Sciatic nerve (tissue), 2 donors: ENCODE measurements at places on chromosomes 12 and 14.
A peak's percentile ranks its signal among the peaks of the same experiment; 100 is the strongest.

DNA sequence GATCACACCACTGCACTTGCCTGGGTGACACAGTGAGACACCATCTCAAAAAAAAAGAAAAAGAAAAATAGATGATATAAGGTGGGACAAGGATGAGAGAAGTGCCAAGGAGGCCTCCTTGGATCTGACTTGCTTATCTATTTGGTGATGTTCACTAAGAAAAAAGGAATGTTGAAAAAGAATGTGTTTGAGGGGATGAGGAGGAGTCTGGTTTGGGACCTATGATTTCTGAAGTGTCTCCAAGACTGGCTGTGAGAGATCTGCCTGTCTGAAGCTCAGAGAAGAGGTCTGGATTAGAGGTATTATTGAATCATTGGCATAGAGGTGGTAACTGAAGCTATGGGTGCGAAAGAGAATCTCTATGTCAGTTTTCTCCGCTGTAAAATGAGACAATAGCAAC lies 42.8 kb downstream of the BCAT1 start:
- DNase-seq: no peak

GRCh38 chr14:92549105-92549858 lies 35.7 kb downstream of the RIN3 start:
- no peak for DNase-seq

GRCh38 chr14:90508536-90509254 lies 111.9 kb downstream of the CALM1 start:
- no peak for DNase-seq

DNA sequence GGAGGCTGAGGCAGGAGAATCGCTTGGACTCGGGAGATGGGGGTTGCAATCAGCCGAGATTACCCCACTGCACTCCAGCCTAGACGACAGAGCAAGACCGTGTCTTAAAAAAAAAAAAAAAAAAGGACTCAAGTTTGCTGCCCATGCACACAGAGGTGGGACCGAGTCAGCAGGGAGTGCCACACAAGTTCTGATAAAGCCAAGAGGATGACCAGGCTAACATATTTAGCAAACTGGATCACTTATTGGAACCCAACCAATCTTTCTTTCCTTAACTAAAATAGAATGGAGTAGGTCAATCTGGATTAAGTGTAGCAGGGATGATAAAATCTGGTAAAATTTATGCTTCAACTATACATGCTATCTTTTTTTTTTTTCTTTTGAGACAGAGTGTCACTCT lies 190.4 kb upstream of the FOXN3 start:
- no peak for DNase-seq

DNA sequence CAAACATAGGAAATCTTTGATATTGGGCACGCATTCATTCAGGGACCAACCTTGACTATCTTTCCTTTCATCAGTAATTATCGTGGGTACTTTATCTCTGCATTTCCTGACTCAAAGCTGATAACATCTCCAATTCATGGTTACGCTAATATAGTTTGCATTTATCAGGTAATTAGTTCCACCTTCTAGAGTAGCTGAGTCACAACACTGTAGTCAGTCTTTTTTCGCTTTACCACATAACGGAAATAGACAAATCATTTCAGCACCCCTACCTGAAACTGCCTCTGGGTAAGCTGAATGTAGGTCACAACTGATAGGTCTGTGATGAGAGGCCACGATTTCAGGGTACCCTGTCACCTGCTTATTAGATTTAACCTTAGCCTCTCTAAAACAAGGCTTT lies 36.7 kb upstream of the IL22 start:
- DNase-seq: no peak

DNA sequence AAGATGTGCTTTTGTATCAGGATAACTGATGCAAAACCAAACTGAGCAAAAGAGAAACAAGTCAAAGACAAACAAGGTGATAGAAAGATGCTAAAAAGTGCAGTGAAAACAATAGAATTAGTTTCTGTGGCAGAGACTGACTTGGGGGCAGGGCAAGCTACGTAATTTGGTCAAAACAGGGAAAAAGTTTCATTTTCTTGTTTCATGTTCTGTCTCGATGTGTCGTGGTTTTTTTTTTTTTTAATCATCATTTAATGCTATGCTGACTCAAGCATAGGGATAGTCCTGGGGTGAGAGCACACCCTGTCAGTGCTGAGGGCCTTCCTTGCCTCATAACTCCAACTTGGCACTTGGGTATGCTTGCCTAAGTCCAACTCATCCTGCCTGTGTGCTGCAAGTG lies 144.1 kb upstream of the PTPRQ start:
- no peak for DNase-seq

- no peak for DNase-seq
Observed at GRCh38 chr12:57603815-57604453, 690 bp upstream of the DTX3 start.

- DNase-seq: no peak
Observed at GRCh38 chr12:38399711-38400206, 83.2 kb downstream of the ALG10B start.

DNA sequence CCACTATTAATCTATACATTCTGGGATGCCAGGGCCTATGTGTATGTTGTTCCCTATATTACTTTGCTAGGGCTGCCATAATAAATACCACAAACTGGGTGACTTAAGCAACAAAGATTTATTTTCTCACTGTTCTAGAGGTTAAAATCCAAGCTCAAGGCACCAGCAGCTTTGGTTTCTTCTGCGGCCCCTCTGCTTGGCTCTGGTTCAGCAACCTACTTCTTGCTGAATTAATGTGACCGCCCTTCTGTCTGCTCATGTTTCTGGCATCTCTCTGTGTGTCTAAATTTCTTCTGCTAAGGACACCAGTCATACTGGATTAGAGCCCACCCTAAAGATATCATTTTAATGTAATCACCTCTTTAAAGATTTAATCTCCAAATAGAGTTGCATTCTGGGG lies 84.7 kb downstream of the ZNF664 start:
- no peak for DNase-seq

DNA sequence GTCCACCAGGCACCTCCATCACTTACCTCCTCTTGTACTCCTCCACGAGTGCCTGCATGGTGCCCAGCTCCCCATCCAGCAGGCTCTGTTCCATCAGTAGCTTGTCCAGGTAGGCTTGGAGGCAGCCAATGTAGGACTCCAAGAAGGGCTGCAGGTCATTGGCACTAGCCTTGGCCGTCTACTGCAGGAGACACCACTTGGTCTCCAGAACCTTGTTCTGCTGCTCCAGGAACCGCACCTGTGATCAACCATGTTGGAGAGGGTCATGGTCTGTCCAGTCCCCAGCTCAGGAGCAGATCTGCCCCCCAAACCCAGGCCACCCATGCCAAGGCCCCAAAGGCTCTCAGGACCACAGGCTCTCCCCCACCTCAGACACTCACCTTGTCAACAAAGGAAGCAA lies 23.9 kb downstream of the KRT76 start:
- no peak for DNase-seq

DNA sequence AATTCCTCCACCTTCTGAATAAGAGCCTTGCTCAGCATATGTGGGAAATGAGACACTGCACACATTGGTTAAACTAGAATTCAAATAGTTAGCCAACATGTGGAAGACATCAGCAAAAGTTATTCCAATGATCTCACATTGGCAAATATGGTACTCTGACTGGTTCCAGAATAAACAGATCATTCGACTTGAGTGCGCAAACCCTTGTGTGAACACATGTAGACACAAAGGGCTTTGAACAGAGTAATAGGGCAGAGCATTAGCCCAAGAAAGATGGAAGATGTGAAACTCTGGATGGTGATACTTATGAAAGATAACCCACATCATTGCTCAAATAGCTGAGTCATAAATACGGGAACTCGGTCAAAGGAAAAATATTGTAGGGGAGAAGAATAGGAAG lies 1133.4 kb upstream of the SEL1L start:
- DNase-seq: no peak

DNA sequence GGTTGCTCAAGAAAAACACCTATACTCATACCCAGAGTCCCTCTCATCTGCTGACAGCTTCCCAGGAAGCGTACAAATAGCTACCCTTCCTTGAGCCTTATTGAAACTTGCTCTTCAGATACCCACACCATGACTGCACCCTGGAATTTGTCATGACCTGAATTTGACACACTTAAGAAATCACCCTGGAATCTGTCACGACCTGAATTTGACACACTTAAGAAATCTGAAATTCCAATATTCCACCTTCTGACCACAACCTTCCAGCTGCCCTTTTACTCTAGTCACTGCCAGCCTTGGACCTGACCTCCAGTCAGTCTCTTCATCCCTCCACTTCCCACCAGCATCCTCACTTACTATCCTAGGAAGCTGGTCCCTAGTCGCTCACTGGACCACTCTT lies 1.1 kb upstream of the HAL start:
- DNase-seq: no peak

DNA sequence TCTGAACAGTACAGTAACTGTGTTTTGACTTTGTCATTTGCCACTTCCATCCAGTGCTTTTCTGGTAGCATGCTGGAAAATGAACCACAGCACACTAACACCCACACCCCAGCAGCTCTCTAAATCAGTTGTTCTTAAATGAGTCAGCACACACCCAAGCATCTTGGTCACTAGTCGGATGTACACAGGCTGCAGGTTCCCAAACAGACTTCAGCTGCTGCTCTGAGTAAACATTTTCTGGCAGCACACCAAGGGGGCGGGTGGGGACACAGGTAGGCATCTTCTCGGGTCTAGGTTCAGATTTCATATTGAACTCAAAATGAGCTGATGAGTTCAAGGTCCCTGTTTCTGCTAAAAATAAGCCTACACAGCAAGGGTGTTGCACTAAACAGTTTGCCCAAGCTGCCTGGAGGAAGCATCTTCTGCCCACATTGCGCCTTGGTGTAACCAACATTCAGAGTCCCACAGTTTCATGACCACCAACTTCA lies 39.8 kb downstream of the IFNG start:
- no peak for DNase-seq

GRCh38 chr14:26820138-26820537 lies 222.3 kb upstream of the NOVA1 start:
- no peak for DNase-seq

DNA sequence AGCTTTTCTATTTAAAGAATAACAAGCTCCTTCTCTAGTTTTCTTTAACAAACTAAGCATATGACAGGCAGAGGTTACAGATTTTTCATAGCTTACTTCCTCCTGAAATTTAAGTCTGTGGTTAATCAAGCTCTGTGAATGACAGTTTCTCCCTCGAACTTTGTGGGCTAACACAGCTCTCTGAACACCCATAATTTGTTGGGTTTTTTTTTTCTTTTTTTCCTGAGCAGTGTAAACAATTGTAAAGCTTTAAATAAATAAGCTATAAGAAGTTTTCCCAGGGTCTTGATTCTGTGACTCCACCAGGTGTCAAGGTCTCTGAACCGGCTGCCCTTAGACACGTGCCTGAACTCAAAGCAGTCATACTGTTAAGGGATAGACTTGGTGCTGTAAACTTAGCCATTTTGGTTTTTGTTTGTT lies 128.1 kb upstream of the AMIGO2 start:
- no peak for DNase-seq

GRCh38 chr14:83297361-83297760 lies 1763.7 kb upstream of the SEL1L start:
- DNase-seq: no peak

GRCh38 chr12:45183246-45183645 lies 32.6 kb upstream of the ANO6 start:
- DNase-seq: no peak

DNA sequence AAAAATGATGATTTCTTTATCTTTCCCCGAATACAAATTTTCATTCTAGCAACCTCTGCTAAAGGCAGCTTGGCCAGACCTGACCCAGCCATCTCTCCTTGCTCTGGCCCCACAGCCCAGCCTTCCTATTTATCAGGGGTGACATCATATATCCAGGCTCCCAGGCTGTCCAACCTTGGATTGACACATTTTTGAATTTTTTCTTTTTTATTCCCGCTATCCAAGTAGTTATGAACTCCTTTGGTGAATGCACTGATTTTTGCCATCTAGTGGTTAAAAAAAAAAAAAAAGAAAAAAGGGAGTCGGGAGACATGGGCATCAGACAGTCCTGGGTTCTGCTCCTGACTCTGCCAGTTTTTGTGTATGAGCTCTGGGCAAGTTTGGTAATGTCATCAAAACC lies 120.5 kb downstream of the PTPN11 start:
- no peak for DNase-seq

DNA sequence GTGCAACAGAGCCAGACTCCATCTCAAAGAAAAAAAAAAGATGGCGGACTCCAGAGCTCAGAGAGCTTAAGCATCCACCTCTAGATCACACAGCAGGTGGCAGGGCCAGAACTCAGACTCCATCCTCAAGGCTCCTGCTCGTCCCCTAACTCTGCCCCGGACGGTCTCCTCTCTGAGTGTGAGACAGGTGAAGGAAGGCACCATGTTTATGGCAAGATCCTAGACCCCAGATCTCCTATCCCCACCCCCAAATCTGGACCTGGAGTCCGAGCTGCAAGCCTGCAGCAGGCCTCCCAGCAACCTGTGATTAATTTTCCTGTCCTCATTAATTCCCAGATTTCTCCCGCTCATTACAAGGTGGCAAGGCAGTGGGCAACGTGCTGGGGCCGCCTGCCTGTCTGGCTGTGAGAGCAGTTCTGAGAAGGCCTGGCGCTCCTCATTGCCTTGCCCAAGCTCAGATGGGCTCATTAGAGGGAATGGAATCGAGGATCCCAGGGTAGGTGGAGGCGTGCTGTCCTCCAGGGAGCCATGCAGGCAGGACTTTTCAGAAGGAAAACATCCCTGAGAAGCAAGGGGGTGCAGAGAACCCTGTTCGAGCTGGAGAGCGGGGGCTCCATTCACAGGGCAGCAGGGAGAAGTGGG lies 296.6 kb upstream of the RTL1 start:
- peak; percentile 13 for DNase-seq

DNA sequence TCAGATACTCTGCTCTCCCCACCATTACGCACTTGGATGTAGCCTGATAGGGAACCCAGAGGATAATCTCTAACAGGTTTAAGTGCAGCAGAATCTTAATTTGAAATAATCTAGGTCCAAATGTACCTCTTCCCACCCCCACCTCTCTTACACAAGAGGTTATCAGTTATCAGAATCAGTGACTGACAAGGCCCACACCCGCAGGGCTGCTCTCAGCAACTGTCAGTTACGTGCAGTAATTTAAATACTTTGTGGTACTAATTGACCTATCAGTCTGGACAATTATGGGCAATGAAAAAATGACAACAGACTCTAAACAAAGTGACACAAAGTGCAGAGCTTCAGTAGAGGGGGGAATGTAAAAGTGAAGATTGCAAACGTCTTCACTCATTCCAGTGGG lies 74.0 kb downstream of the CLIP1 start:
- DNase-seq: no peak

GRCh38 chr14:70962935-70963334 lies 55.7 kb downstream of the PCNX1 start:
- no peak for DNase-seq

GRCh38 chr14:61647704-61648103 lies 47.6 kb upstream of the HIF1A start:
- no peak for DNase-seq

GRCh38 chr14:33686218-33686617 lies 264.7 kb downstream of the EGLN3 start:
- no peak for DNase-seq

DNA sequence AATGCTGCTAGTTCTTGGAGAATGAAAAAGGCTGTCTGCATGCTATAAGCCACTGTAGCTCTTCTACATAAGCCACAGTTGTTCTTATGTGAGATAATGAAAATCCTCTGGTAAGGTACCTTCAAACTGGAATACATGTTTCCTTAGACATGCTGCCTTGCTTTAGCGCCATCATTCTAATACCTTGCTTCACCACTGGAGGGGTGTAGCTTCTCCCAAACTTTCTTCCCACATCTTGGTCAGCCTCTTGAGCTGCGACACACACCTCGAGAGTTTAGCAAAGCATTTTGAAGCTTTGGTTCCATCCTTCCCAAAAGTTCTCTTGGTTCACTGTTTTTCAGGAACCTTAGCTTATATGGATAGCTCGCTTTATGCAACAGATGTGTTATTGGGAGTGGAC lies 69.5 kb downstream of the NKX2-1 start:
- DNase-seq: no peak

- DNase-seq: no peak
Observed at GRCh38 chr14:88196116-88196890, 126.8 kb downstream of the KCNK10 start.
